ENCODE measurements at places on chromosomes 16 and 17.

DNA sequence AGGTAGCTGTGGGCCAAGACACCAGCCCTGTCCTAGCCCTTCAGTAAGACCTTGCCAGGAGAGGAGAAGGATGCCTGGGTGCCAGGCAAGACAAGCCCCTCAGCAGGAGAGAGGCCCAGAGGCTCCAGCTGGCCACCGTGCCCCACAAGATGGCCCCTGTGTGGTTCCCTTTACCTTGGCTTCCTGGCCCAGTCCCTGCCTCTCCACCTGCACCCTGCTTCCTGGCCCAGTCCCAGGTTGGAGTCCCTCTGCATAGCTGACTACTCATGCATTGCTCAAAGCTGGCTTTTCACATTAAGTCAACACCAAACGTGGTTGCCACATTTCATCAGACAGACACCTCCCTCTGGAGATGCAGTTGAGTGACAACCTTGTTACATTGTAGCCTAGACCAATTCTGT, 4.0 kb downstream of the SYNGR3 start:
- DNase-seq = no peak

DNA sequence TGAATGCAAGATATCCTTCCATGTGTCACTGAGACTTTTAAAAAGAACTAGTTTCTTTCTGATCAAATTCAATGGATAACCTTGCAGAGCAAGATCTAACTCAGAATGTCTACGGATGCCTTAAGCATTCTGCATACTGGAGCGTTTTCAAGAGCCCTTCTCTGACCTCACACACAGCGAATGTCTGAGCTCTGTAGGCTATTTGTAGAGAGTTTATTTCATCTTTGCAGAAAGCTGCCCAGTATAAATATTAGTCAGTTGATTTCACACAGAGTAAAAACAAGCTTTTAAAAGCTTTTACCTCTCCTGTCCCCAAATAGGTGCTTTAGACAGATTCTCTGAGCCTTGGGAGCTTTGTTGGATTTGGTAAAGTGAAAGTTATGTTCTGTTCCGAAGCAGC, 165.0 kb downstream of the RBFOX1 start:
- DNase-seq = no peak

DNA sequence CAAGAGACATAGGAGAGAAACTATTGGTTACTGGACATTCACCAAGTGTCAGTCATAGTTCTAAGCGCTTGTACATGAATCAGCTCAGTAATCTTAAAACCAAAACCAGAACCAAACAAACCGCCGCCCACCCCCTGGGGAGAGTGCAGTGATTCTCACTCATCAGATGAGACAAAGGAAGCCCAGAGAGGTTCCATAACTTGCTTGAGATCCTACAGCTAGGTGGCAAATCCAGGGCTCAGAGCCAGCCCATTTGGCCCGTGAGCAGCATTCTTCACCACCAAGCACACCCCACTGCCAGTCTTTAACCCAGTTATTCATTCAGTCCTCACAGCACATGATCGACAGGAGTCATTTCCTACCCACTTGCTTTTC, 37.2 kb upstream of the RGS9 start:
- no peak for DNase-seq

DNA sequence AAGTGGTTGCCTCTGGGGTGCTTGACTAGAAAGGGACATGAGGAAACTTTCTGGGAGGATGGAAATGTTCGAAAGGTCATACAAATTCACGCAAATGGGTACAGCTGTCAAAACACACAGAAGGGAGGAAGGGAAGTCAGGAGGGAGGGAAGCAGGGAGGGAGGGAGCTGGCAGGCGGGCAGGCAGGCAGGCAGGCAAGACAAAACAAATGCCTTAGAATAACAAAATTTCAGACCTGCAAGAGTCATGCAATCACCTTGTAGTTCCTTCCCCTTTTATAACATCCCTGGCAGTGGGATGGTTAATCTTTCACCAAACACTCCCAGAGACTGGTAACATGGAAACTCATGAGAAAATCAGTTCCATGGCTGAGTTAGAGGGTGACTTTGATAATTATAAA, 189.2 kb downstream of the STX8 start:
- peak; percentile 4 for DNase-seq

GRCh38 chr16:72877374-72878028, 170.4 kb downstream of the ZFHX3 start:
- no peak for DNase-seq

GRCh38 chr16:3010510-3010909, 2.2 kb upstream of the CLDN9 start:
- no peak for DNase-seq

DNA sequence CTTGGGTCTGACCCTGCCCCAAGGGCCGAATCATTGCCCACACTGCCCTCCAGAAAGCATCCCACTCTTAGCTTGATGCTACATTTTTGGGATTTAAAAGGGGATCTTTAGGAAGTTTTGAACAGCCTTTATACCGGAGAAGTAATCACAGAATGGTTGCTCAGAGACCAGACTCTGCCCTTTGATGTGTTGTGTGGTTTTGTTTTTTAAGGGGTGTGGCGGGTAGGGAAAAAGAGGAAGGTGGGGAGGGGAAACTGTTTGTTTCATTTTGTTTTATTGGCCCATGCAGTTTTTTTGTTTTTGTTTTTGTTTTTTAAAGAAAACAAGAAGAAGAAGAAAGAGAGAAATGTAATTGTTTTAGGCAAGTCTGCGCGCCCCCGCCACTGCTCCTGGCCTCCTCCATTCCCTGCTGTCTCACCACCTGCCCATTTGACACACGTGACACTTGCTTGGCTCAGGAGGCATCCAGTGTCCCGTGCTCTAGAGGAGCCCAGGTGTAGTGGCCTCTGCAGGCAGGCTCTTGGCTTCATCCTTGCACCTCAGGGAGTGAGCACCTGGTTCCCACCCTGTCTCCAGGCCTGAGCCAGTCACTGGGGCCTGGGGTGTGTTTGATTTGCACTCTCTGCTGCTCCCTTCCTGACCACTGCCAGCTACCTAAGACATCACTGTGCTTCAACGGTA, 35.7 kb downstream of the GNAO1 start:
- DNase-seq = no peak

DNA sequence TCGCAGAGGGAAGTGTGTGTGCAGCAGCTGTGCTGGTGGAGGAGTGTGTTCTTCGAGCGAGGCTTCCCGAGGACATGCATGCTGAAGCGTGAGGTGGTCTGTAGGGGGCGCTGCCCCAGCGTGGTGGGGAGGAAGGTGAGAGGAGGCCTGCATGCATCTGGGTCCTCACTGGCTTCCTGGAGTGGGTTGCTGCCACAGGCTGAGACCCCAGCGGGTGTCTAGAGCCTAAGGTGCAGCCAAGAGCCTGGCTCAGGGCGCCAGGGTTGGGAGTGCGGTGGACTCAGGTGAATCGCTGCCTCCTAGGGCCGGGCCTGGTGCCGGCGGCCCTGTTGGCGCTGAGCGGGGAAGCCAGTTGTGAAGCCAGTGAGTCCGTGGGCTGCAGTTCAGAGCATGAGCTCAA, 7.5 kb upstream of the HSD3B7 start:
- no peak for DNase-seq

DNA sequence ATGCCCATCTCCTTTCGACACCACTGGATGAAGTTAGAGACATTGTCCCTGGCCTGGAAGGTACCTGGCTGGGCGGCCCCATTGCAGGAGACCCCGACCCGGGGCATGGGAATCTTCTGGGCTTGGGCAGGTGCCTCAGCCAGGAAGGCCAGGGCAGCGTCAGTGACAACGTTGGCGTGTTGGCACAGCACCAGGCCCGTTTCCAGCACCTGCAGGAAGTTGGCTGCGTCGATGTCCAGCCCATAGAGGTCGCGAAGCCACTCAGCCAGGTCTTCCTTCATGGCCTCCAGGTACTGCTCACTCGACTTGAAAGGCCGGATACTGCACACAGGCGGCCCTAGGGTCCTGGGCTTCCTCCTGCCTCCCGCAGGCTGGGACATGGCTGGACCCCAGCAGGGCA, 568 bp downstream of the GAS2L2 start:
- no peak for DNase-seq

DNA sequence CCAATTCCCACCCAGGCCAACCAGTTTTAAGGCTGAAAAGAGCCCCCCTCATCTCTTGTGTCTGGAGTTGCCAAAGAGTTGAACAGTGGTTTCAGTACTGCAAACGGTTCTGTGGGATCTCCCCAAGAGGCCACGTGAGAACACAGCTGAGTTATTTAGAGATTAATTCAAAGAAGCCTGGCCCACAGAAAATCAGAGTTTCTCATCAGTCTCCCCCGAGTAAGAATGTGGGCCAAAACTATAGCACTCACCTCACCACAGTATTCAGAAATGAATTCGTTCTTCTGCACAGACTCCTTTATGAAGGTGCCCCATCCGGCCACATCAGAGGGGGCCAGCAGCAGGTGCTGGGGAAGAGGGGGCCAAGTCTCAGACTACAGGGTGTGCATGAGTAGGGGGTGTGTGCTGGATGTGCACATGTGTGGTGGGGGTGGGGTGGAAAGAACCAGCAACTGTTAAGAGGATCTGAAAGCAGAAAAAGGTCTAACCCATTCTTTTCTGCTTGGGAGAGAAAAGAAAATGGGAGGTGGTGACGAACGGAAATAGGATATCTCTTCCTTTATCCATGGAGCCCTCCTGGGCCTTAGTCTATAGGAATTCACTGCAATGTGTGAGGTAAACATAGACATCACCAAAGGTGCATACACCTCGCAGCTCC, 22.6 kb downstream of the CNTNAP1 start:
- DNase-seq = no peak

DNA sequence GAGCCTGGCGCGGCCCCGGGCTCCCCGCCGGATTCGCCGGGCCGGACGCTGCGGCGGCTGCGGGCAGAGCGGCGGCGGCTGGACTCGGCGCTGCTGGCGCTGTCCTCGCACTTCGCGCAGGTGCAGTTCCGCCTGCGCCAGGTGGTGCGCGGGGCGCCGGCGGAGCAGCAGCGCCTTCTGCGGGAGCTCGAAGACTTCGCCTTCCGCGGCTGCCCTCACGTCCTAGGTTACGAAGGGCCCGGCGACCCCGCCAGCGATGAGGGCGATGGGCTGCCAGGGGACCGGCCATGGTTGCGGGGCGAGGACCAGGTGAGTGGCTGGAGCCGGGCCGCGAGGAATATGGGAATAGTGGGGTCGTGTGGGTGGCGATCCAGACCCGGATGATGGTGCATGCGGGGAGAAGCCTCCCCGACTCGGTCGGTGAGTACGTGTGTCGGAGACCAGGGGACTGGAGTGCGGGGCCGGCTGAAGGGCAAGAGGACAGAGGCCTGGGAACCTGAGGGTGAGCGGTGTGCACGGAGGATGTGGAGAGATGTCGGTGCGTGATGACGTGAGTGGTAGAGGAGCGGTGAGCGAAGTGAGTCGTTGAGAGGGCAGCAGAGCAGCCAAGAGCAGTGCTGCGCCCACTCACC, 517 bp downstream of the RUNDC1 start:
- peak; percentile 39 for DNase-seq

DNA sequence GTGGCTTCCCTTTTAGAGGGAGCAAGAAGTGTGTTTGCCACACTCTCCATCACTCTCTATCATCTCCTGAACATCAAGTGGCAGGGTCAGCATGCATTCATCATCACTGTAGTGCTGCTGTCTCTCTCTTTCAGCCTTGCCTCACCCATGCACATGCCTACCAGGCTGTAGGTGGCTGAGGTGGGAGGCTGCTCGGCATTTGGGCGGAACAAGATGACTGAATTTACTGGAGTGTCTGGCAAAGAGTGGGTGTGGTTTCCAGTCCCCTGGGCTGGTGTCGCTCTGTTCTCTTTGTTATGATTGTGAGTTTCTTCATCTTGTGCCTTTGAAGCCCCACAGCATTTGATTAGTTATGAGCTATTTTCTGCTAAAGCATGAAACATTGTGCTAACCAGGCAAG, 541.9 kb upstream of the EEF2KMT start:
- no peak for DNase-seq

GRCh38 chr16:82623241-82623640, 3.5 kb upstream of the CDH13 start:
- DNase-seq = peak; percentile 23

- no peak for DNase-seq
Observed at GRCh38 chr16:10752843-10753523, 9.3 kb downstream of the NUBP1 start.

DNA sequence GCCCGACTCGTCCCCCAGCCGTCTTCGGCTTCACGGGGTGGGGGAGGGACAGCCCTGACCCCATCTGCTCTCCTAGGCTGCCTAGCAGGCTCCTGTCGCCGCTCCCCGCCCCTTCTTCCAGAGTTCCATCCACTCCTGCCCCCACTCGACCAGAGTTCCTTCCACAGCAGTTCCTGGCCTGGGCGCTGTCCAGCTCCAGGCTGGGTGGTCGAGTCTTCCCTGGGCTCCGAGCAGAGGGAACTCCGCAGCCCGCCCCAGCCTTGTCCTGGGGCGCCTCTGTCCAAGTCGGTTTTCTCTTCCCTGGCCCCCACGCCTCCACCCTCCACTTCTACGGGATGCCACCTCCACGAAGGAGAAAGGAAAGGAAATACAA, 1.4 kb downstream of the PYY start:
- no peak for DNase-seq

DNA sequence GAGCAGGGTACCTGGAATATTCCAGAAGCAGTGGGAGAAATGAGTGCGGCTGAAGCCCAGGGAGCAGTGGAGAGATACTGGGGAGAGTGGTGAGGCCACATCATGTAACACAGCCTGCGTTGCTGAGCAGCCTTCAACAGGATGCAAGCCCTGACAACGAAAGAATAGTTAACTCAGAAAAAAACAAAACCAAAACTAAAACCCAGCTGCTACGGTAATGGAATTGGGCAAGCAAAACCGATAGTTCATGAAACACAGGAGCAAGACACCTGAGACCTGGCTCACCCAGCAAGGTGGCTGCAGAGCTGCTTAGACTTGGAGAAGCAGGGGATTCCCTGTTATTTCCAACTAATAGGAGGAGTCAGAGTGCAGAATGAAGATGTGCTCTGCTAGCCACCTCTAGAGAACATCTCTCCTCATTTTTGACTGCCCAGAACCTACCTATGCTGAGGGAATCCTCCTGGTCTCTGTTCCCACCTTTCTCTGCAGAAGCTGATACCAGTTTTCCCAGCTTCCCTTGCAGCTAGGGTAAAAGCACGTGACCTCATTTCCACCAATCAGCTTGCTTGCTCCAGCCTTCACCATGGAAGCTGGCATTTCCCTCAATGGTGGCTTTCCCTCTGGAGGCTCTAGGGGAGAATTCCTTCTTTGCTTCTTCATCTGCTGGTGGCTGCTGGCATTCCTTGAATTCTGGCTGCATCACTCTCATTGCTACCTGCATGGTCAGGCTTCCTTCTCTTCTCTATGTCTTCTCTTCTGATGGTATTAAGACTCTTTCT, 59.4 kb upstream of the XYLT1 start:
- DNase-seq = no peak

DNA sequence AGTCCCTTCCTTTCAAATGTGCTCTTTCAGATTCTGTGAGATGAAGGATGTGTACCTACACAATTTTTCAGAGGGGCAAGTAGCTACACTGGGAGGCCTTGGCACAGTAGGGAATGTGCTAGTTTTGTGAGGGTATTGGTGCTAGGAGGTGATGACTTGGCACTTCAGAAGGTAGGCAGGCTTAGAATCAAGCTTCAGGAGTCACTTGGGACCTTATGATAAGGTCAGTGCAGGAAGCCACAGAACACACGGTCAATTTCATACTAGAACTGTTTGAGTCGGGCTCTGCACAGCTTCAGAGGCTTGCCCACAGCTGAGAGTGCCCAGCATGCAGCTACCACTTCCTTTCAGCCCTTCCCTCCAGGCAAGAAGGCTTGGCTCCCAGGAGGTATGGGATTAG, 6.1 kb downstream of the CMTM1 start:
- DNase-seq = no peak
